ENCODE measurements at places on chromosomes 1 and 21.

- DNase-seq: peak; percentile 99
Observed at GRCh38 chr21:37267269-37268185, at the start of gene VPS26C. VPS26C (minus strand) TSS chr21:37267334; CDS start chr21:37267294, 40 bp downstream.

DNA sequence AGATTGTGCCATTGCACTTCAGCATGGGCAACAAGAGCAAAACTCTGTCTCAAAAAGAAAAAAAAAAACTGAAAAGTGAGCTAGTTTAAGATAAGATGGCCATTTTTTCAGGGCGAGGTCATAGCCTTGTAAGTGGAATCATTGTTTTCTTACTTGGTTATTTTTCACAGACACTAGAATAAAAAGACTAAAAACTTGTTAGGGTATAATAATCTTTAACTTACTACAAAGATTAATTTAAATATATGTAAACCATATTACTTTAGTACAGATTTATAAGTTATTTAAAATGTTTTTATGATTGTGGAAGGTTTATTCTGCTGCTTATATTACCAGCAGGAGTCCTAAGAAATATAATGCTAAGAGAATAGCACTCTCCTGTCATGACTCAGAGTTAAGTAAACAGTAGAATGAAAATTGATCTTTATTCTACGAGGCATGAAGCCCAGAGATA lies 23.5 kb downstream of the ANGPTL1 start:
- no peak for DNase-seq

DNA sequence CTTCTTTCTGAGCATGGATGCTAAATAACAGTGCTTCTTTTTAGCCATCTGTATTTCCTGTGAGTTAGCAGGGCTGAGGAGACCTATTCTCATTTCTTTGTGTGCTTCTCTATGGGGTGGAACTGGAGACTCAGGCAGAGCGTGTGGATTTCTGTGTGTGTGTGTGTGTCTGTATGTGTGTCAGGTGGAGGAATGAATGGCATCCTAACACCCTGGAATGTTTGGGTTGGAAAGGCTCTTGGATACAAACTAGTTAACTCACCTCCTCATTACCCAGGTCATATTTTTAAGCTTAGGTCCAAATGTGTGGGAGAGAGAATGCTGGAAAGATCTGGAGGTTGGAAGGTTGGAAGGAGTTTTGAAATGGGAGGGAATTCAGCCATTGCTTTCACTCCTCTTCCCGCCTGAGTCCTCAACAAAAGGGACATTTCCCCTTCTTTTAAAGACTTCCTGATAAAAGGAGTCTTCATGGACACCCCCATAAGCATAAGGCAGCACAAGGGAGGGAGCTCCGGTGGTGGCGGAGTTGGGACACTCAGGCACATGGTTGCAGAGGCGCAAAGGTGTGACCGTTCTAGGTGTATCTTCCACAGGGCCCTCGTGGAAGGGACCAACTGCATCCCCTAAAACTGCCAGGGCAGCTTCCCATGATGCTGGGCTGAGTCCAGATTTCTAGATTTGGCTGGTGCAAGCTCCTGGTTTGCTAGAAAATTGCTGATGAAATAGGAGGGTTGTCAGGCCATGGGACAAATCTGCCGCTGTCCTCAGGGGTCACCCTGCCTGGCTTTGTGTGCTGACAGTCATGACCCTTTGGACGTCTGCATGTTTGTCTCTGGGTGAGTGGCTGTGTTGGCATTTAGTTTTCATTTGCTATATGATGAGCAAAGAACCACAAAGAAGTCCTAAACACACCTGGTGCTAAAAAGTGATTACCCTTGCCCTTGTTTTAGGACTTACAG lies 37.6 kb downstream of the MTARC1 start:
- DNase-seq: no peak

GRCh38 chr1:183106166-183106565 lies 79.9 kb upstream of the LAMC2 start:
- DNase-seq: no peak

GRCh38 chr1:147243228-147243685 lies 773 bp downstream of the CHD1L start:
- peak; percentile 53 for DNase-seq

DNA sequence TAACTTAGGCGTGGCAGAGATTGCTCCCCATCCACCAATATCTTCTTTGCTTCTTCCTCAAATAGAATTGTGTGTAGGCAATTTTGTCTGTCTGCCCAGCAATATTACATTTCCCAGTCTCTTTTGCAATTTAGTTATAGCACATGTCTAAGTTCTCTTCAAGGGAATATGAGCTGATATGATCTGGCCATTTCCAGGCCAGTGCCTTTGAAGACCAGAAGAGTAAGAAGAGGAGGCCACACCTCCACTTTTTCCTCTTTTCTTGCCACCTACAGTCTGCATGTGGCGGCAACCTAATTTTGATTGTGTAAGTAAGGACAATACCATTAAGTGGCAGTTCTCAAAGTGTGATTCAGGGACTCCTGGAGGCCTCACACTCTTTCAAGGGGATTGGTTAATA lies 6.3 kb upstream of the RSBN1 start:
- no peak for DNase-seq

DNA sequence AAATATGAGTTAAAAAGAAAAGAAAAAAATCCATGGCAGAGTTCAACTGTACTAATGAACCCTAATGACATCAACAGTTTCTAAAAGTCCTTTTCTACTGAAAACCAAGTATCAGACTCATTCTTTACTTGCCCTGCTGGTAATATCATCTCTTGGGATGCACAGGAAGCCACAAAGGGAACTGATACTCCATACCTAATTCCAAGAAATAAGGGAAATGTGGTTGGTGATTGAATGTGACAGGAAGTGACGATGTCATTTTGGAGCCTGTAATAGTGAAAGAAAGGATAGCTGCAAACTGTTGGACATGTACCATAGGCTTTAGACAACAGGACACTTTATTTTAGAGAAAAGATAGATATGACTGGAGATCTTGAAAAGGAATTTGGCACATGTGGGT lies 98.7 kb upstream of the VAV3 start:
- no peak for DNase-seq

GRCh38 chr1:218571491-218571890 lies 226.4 kb downstream of the TGFB2 start:
- DNase-seq: no peak

- DNase-seq: no peak
Observed at GRCh38 chr1:192225703-192226102, 67.4 kb downstream of the RGS18 start.

DNA sequence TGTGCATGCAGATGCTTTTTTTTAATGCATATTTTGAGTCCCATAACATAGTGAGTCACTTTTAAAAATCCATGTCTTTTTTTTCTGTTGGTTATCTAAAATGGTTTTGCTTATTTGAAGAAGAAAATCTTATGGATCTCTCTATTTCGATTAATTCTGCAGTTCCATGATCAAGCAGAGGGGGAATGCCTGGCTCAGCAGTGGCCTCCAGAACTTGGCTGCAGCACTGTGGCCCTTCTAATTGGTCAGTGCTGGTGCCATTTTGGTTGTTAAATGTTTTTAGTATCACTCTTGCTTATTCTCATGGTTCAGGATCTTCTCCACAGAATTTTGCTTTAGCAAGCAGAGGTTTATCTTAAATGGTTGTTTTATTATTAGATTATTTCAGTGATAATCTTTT lies 11.2 kb downstream of the EPHX4 start:
- no peak for DNase-seq

- peak; percentile 14 for DNase-seq
Observed at GRCh38 chr21:44510508-44511218, 29.3 kb downstream of the KRTAP10-1 start.

DNA sequence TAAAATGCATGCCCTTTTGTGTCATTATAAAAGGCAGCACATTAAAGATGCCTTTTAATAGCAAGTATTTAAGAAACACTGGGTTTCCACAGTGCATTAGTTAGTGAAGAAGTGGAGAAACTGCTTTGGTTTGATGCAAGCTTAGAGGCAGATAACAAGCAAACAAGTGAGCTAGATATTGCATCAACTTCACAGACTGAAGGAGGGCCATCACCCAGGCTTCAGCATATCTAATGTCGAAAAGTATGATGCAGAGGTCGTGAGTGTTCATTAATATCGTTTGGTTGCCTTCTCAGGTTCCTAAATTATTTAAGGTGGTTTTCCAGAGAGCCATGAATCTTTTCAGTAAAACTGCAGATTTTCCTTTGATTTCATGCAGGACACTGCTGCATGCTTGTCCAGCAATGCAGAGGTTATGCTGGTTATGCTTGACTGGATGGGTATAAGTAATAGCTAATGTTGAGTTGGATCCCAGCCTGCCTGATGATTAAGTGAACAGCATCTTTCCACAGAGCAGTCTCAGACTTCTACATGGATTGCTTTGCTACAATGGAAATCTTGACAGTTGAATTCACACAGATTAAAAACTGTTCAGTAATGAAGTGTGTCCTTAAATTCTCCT lies 69.7 kb upstream of the IPO9 start:
- no peak for DNase-seq

GRCh38 chr1:220950576-220950975 lies 71.3 kb downstream of the HLX start:
- no peak for DNase-seq

- DNase-seq: no peak
Observed at GRCh38 chr1:156893048-156893953, at the start of gene PEAR1. PEAR1 (plus strand) TSS chr1:156893718; CDS start chr1:156903927, 10,209 bp downstream.

GRCh38 chr1:39729842-39730241 lies 8.8 kb upstream of the PPIE start:
- DNase-seq: no peak

DNA sequence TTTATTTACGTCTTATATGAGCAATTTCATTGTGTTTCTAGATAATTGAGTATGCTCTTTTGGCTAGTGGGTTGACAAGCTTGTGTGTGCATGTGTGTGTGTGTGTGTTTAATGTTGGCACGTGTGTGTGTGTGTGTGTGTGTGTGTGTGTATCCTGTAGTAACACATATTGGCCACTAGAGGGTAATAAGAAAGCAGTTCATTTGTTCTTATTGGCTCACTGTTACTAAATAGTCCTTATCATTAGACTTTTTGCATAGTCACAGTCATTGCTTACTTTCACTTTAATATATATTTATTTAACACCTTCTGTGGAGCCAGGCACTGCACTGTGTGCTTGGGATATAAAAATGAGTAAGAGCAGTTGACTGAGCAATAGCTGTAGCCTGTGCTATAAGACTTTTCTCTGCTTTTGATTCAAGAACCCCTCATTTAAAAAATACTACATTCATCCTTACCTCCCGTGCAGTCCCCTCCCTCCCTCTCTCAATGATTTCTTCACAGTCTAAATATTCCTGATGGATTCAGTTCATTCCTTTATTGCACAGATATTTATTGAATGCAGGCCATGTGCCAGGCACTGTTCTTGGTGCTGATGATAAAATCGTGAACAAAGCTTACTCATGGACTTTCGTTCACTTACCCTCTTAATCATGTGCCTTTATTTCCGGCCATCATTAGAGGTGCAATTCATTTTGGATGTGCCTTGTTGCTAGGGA lies 96.7 kb downstream of the DYRK1A start:
- no peak for DNase-seq

GRCh38 chr1:10457875-10458274 lies 8.0 kb downstream of the CORT start:
- no peak for DNase-seq

- no peak for DNase-seq
Observed at GRCh38 chr1:172293429-172293828, 127.1 kb upstream of the C1orf105 start.

DNA sequence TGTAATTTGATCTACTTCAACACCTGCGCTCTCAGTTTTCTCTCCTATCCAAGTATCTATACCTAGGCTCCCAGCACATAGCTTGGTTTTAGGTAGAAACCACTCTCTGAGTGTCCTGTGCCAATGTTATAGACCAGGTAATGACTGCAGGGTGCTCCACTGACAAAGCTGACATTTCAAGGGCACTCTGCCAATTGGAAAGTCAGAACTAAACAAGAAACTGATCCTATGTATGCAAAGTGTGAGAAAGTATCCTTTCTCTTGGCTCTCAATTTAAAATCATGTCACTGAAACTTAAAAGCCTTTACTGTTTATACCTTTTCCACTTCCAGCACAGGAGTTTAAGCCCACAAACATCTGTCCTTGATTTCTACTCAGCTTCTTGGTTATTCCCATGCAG lies 45.0 kb upstream of the AIM2 start:
- DNase-seq: no peak

GRCh38 chr1:211761400-211761799 lies 69.2 kb downstream of the LPGAT1 start:
- DNase-seq: no peak

DNA sequence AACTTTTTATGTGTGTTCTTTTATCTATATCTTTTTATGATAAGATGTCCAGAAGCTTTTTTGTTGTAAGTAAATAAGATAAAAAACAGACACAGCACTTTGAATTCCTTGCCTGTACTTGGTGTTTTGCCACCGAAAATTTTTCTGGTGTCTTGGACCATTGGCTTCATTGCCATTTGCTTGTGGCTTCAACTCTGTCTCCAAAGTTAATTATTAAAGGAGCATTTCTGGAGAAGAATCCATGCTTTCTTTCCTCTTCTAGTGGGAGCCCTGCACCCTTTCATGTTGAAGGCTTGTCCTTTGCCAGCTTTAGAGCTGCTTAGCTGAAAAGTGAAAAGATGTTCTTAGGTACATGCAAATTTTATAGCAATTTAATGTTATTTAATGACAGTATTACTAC lies 112.2 kb downstream of the DYRK1A start:
- no peak for DNase-seq

DNA sequence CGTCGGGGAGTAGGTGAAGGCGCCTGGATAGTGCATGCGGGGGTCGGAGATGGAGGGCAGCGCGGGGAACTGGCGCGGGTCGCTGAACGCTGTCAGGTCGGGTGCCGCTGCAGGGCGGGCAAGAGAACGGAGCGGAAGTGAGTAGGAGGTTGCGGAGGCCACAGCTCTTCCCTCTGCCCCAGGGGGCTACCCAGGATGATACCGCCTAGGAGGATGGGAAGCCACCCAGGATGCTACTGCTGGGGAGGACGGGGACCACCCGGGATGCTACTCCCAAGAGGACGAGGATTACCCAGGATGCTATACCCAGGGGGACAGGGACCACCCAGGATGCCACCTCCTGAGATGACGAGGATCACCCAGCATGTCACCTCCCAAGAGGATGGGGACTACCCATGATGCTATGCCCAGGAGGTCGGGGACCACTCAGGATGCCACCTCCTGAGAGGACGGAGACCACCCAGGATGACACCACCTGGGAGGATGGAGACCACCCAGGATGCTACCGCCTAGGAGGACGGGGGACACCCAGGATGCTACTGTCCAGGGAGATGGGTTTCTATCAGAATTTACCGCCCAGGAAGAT lies 123.8 kb downstream of the CLIC6 start:
- no peak for DNase-seq

DNA sequence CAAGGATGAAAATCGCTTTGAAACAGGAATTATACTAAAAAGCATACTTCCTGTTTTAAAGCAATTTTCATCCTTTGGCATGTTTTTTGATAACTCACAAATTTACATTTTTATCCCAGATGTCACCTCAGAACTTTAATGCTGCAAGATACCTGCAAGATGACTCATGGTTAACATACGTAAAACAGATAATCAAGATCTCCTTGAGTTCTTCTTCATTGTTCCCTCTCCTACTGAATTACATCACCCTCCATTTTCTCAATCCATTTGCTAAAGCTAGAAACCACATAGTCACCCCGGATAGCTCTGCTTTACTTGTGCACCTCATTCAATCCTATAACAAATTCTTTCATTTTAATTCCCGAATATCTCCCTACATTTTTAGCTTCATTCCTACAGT lies 1114.2 kb downstream of the PLA2G4A start:
- DNase-seq: no peak
